ENCODE measurements at places on chromosomes 3 and 15.

- no peak for DNase-seq
Observed at GRCh38 chr3:170259907-170260306, 37.7 kb downstream of the PRKCI start.

DNA sequence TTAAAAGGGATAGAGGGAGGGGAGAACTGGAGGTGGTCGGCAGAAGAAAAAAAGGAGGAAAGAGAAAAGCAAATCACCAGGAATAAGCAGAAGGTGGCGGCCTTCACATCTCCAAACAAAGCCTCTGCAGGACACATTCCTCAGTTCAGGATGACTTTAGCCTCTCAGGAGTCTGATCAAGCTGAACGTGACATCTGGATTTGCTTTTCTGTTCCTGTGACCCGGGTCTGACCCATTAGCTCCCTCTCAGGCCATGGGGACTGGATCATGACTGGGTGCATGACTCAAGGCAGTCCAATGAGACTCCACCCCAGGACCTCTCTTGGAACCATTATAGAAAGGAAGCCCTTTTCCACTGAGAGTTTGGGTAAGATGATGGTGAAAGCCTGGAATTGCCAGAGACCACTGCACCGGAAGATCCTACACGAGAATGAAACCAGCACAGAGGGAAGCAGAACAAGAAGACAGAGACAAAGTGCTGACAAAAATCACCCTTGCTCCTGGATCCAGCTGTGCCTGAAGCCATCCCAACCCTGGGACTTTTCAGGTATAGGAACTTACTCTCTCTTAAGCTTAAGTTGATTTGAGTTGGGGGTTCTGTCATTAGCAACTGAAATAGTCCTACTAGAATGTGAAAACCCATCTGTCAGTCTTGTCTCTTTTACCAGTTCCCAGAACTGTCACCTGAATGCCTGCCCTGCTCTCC lies 45.4 kb upstream of the RAD18 start:
- DNase-seq, result no peak

- DNase-seq, result no peak
Observed at GRCh38 chr3:40152482-40153133, 156.9 kb upstream of the EIF1B start.

DNA sequence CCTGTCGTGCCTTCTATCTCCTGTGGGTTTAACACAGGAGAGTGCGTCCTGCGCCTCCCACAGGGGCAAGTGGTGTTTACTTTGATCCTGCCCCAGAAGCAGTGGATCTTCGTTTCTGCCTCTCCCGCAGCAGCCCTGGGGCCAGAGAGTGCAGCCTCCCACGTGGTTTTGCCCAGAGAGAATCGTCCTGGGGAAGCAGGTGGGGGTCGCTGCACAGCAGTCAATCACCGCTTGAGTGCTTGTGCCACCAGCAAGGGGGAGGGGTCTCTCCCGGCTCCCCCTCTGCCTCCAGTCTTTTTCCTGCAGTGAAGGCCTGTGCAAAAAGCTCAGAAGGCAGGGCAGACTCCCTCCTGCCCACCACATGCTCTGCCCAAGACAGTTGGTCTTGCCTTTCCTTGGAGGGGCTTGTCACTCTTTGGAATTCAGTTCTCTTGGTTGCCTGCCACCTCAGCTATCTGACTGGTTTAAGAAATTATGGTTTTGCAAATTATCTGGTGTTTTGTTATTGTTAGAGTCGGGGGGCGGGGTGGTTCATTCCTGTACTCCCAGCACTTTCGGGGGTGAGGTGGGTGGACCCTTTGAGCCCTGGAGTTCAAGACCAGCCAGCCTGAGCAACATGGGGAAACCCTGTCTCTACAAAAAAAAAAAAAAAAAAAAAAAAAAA lies 26.9 kb downstream of the STOML1 start:
- no peak for DNase-seq

- no peak for DNase-seq
Observed at GRCh38 chr3:167919590-167919989, 176.1 kb downstream of the GOLIM4 start.

- no peak for DNase-seq
Observed at GRCh38 chr3:43810797-43811196, 120.1 kb downstream of the ABHD5 start.

DNA sequence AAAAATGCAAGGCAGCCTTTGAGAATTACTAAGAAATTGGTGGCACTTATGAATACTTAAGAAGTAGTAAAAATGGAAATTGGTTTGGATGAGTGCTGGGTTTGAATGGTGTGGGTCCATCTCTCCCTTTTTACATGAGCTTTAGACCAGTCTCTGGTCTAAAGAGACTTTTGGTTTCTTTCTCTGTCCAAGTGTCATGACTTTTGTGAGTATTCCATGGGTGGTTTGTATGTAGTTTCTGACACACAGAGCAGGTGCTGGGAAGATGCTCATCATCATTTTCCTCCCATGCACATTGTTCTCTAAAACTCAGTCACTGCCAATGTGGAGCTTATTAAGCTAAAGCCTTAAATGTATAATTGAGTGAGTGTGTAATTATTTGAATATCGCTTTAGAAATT lies 63.5 kb downstream of the KAT2B start:
- DNase-seq, result no peak

GRCh38 chr15:76674883-76675282 lies 230.3 kb downstream of the SCAPER start:
- no peak for DNase-seq

Data from KBM-7 (cell line).